SK-N-SH treated with all-trans-retinoic acid at 6 μM for 48 hours (cell line): ENCODE measurements at places on chromosomes 1 and 21.

- no peak for ATAC-seq
Measured at GRCh38 chr1:67729872-67730271, 44.9 kb downstream of the GADD45A start.

DNA sequence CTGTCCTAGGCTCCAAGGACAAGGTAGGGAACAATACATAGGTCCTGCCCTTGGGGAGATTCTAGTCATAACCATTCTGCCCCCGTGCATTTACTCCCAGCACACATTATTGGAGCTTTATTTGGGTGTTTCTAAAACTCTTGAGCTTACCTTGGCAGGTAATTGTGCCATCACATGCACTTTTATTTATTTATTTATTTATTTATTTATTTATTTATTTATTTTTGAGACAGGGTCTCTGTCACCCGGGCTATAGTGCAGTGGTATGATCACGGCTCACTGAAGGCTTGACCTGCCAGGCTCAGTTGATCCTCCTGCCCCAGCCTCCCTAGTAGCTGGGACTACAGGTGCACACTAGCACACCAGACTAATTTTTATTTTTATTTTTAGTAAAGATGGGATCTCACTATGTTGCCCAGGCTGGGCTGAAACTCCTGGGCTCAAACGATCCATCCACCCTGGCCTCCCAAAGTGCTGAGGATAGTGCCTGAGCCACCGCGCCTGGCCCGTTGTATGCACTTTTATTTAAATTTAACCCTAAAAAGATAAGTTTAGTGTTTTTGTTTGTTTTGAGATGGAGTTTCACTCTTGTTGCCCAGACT lies 9.2 kb downstream of the AGMAT start:
- ATAC-seq: no peak

GRCh38 chr21:33443194-33443593 lies 36.6 kb downstream of the TMEM50B start:
- no peak for ATAC-seq

- peak; percentile 99 for ATAC-seq
Measured at GRCh38 chr1:173714759-173715537, at the start of gene KLHL20. TSS of gene KLHL20 (plus strand) at chr1:173714981. CDS start at chr1:173716044, 1,063 bp downstream.

DNA sequence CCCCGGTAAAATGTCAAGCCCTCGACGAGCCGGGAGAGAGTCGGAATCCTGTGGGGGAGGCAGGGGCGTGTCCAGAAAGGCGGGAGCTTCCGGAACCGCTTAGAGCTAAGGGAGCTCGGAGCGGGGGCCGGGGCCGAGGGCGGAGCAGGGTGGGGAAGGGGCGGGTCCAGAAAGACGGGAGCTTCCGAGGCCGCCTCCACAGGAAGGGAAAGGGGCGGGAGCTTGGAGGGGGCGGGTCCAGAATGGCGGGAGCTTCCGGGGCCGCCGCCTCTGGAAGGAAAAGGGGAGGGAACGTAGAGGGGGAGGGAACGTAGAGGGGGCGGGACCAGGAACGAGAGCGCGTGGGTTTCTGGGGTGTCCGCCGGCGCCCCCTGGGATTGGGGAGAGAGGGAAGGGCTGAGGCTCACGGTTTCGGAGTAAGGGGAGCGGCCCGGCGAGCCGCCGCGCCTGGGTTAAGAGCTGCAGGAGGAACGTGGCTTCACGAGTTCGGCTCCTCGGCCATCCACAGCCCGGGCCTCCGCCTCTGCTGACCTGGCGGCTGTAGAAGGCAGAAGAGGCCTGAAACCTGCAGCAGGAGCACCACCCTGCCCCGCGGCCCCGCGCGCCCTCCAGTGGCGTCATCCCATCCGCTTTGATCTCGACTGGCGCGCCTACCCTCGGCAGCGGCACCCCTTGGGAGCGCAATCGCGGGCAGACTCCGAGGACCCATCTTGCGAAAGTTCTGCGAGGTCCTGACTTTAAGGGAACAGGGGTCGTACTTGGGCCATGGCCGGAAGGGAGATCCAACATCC lies 23.0 kb upstream of the HPDL start:
- ATAC-seq: peak; percentile 94

GRCh38 chr1:155166471-155167165 lies 6.5 kb downstream of the KRTCAP2 start:
- ATAC-seq: no peak

GRCh38 chr1:233170741-233171140 lies 124.8 kb downstream of the PCNX2 start:
- ATAC-seq: no peak

DNA sequence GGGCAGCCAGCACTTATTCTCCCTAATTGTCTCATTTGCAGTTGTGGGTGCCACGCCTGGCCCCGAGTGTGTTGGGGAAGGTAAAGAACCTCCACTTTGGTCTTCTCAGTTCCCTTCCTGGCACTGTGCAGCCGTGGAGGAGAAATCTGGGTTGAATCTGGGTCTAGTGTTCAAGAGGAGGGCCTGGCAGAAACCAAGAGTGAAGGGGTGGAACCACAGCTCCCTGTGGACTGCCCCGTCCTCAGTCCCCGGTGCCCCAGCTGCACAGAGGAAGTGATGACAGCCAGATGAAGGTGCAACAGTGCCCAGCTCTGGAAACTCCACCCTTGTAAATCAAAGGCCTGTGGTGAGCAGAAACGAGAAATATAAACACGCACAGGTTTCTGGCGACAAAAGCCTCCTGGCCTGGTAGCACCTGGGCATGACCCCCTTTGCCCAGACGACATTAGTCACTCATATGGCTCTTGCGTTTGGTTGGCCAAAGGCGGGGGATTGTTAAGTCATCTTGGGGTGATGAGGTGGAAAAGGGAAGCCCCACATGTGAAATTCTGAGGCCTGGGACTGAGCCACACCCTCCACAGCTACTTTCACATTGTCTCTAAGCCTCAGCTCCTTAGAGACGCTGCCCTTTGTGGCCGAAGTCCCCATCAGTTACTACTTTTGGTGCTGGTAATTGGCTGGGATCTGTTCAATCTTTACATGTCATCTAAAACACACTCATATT lies 4.2 kb upstream of the ECE1 start:
- ATAC-seq: no peak

DNA sequence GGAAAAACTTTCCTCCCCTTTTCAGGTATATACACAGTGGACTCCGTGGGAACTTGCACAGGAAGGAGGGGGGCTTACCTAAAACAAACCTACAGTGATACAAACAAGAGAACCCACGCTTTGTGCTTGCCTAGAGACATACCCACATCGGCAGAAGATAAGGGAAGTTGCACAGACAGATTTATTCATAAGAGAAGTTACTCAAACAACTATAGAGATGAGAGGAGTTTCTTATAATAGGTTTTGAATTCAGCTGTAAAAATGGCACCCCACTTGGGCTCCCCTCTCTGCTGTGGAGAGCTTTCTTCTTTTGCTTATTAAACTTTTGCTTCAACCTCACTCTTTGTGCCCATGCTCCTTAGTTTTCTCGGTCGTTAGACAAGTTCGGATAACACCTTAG lies 1.8 kb upstream of the DUSP12 start:
- ATAC-seq: no peak

- no peak; the same call in 2 of the 3 replicates for ATAC-seq
Measured at GRCh38 chr1:166876540-166876838, 425 bp upstream of the TADA1 start.

- ATAC-seq: no peak
Measured at GRCh38 chr1:29355375-29355774, 119.1 kb downstream of the PTPRU start.

- ATAC-seq: no peak
Measured at GRCh38 chr1:30397576-30397975, 325.8 kb downstream of the MATN1 start.

DNA sequence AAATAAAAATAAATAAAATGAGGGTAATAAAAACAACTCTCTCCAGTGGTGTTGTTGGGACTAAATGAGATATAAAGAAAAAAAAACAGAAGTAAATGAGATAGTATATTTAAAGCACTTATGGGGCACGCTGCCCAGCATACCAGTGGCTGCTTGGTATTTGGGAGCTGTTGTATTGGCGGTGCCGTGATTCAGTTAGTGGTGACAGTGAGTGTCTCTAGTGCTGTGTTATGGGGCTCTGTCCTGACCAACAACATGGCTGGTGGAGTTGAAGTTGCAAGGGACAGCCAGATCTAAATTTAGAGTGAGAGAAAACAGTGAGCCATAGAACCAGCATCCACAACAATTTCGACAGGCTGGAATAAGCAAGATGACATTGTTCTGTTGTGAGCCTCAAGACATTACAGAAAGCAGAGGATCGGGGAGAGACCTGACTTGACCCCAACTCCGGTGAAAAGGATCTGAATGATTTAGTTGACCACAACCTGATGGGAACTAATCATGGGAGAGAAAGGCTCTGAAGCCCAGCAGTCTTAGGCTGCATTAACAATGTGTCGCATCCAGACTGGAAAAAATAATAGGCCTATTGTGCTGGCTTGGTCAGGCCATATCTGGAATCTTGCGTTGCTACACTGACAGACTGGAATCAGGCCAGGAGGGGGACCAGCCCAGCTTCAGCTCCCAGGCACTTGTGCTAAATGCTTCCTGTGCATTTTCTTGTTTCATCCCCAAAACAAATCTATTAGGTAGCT lies 2.4 kb upstream of the MFSD2A start:
- ATAC-seq: no peak

- ATAC-seq: peak; percentile 93
Measured at GRCh38 chr1:235999259-235999925, 65.5 kb downstream of the NID1 start.

DNA sequence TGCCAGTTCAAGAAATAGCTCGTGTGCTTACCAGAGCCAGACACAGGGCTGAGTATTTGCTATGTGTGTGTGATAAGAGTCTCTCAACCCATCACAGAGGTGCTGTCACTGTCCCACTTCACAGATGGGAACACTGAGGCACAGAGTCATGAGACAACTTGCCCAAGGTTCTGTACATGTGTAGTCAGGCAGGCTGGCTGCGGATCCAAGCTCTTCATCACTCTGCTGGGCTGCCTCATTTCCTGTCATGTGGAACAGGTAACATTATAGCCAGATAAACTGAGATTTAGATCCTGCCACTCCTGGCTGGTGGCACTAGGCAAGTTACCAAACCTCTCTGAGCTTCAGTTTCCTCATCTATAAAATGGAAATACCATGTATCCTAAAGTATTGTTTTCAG lies 77.8 kb downstream of the ITPKB start:
- ATAC-seq: no peak

- ATAC-seq: no peak
Measured at GRCh38 chr1:39787468-39787867, 1.2 kb downstream of the BMP8B start.

GRCh38 chr1:41919764-41920397 lies 1.2 kb upstream of the HIVEP3 start:
- peak; percentile 85 for ATAC-seq

- no peak for ATAC-seq
Measured at GRCh38 chr1:38507563-38507962, 352.0 kb downstream of the RRAGC start.

DNA sequence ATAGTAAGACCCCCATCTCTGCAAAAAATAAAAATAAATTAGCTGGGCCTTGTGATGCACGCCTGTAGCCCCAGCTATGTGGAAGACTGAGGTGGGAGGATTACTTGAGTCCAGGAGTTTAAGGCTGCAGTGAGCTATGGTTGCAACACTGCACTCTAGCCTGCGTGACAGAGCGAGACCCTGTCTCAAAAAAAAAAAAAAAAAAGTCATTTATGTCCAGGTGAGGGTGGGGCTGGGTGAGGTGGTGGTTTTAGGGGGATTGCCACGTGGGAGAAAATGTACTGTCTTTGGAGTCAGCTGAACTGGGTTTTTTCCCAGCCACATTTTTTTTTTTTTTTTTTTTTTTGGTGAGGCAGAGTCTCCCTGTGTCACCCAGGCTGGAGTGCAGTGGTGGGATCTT lies 6.7 kb downstream of the PIK3CD start:
- no peak for ATAC-seq

DNA sequence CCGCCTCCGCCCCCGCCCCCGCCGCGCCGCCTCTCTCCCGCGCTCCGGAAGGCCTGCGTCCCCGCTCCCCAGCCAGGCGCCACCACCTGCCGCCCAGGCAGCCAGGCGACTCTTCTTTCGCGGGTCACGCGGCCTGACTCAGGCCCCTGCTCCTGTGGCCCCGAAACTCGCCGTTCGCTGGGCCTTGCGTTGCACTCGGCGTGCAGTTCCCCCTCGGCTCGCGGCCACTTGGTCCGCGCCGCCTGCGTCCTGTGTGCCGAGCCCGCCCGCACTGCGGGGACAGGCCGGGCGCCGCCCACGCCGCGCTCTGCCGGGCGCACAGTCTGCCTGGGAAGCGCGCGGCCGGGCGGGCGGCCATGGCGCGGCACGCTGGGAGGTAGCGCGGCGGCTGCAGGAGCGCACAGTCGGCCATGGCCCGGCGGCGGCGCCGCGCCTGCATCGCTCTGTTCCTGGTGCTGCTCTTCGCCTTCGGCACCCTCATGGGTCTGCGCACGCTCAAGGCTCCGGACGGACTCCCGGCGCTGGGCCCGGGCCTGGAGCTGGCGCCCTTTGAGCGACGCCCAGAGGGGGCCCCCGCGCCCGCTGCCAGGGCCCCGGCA lies at the start of gene MANEAL:
Gene MANEAL (plus strand): TSS at position 75 of the 599 bp plus-strand sequence. CDS start 336 bp downstream, at position 411.
- ATAC-seq: peak; percentile 83

- ATAC-seq: peak; percentile 97
Measured at GRCh38 chr1:157691285-157691920, 9.2 kb downstream of the FCRL3 start.

DNA sequence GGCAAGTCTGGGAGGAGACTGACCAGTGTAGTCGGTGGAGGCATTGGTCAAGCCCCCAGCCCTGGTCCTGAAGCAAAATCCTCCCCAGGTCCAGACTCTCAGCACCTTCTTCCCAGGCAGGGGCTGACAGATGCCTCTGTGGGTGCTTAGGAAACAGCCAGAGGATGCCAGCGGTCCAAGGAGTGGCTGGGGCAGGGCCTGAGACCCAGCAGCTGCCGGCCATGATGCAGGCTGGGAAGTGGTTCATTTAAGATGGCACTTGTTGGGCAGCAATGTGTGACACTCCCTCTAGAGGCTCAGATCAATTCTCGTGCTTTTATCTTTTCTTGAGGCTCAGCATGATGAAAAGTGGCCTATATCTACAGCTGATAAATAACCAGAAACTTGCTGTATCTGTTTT lies 165.0 kb upstream of the VAMP3 start:
- ATAC-seq: no peak

DNA sequence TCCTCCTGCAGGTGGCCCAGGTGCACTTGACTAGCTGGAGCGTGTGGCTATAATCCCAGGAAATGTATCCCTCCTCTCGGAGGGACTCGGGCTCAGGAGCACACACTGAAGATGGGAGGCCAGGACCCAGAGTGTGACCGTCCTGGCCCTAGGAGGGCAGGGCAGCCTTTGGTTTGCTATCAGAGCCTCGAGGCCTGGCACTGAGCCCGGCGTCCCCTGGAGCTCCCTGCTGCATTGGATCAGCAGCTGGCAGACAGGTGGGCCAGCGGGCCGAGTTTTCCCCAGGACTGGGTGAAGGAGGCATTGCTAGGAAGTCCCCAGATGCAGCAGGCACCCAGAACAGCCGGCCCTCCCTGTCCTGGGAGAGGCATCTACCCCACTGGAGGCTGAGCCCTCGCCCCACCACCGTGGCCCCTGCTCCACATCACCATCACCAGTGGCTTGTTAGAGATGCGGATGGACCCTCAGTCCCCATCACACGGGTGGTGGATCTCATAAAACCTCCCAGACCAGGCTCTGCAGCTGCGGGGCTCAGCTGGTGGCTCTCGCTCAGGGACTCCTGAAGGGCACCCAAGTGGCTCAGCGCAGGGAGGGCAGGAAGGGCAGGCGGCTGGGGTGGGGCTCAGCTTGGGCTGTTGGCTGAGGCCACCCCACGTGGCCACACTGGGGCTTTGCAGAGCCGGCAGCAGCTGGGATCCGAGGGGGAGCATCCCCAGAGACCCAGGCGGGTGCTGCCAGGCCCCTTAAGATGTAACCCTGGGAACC lies 32.7 kb upstream of the POFUT2 start:
- peak; percentile 2; the same call in 1 of the 3 replicates for ATAC-seq

- no peak for ATAC-seq
Measured at GRCh38 chr1:151013518-151013917, 5.3 kb downstream of the PRUNE1 start.
